ENCODE measurements at places on chromosomes 13 and 19.

- DNase-seq = peak; percentile 58
These were observed 639 bp downstream of the LENG1 start for GRCh38 chr19:54158812-54159351.

DNA sequence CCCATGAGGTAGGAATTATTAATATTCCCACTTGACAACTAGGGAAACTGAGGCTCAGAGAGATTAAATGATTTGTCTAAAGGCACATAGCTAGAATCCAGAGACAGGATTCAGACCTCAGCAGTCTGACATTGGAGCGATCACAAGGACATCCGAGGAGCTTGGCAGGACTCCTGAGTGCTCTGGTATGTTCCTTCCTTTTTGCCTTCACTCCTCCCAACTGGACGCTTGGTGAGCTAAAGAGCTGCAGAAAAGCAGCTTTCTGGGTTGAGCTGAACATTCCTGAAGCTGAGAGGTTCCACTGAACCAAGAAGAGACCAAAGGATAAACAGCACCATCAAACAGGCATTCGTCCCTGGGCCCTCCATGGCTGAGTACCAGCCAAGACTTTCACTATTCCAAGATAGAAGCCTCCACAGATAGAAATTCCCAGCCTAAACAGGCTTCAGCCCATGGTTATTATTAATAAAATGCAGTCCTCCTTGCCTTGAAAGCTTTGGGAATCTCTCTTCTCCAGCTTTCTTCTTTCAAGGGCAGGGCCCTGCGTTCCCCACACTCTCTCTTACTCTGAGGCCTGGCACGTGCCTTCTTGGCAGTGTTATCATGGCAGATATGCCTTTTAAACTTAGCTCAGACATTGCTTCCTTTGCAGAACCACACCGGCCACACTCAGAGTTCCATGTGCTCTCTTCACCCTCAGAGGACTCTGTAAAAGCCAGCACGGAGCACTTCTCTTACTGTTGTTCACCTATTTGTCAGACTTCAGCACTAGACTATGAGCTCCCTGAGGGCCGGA is 97.1 kb downstream of the CYSLTR2 start:
- DNase-seq = no peak

DNA sequence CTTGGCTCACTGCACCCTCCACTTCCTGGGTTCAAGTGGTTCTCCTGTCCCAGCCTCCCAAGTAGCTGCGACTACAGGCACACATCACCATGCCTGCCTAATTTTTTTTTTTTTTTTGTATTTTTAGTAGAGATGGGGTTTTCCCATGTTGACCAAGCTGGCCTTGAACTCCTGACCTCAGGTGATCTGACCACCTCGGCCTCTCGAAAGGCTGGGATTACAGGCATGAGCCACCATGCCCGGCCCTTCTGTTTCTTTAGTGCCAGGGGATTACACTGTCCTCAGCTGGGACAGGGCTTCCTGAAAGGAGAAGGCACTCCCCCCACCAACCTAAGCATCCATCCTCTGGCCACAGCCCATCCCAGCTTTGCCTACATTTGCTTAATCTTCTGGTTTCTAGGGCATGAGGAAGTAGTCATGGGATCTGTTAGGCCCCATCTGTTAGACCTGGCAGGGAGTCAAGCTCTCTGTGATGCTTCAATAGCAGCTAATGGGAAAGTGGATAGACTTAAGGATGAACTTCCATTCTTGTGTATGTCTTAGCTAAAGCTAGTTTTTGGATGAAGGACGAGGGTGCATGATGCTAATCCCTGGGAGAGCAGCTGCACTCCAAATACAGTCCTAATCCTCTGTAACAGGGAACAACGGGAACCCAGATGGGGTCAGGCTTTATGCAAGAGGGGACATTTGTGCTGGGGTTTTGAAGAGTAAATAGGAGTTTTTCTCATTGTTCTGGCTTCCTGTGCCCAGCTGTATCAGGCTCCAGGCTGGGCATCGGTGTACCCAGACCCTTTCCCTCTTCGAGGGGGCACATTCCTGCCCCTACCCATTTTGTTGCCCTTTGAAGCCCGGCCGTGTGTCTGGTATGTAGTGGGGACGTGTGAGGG is 2.6 kb downstream of the VAV1 start:
- peak; percentile 64 for DNase-seq

DNA sequence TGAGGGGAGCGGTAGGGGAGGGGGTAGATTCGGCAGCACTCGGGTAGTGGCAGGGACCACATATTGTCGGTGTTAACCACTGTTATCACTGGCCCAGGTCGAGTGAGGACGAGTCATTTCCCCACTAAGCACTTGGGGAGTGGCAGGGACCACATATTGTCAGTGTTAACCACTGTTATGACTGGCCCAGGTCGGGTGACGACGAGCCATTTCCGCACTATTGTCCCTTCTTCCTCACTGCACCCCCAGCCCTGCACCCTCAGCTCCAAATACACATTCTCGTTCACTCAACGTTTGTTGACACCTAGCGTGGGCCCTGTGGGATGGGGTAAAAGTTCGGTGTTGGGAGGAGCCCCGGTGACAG is 467 bp upstream of the CLN5 start:
- DNase-seq = no peak

- DNase-seq = no peak
These were observed 391.6 kb downstream of the PCDH20 start for GRCh38 chr13:61024046-61024445.

DNA sequence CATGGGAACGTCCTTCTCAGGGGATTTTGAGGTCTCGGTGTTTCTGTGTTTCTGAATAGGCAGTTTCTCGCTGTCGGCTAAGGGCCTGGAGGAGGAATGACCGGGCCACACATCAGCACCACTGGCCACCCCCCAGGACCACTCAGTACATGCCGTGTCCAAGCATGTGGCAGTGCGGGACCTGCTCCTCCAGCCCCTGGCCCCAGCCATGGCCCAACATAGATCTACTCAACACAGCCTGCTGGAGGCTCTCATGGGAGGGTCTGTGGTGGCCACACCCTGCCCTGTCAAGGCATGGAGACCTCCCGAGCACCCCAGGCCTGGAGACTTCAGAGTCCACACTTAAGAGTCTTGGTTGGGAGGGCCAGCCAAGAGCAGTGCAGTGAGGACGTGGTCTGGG is 17.5 kb downstream of the IZUMO4 start:
- no peak for DNase-seq

DNA sequence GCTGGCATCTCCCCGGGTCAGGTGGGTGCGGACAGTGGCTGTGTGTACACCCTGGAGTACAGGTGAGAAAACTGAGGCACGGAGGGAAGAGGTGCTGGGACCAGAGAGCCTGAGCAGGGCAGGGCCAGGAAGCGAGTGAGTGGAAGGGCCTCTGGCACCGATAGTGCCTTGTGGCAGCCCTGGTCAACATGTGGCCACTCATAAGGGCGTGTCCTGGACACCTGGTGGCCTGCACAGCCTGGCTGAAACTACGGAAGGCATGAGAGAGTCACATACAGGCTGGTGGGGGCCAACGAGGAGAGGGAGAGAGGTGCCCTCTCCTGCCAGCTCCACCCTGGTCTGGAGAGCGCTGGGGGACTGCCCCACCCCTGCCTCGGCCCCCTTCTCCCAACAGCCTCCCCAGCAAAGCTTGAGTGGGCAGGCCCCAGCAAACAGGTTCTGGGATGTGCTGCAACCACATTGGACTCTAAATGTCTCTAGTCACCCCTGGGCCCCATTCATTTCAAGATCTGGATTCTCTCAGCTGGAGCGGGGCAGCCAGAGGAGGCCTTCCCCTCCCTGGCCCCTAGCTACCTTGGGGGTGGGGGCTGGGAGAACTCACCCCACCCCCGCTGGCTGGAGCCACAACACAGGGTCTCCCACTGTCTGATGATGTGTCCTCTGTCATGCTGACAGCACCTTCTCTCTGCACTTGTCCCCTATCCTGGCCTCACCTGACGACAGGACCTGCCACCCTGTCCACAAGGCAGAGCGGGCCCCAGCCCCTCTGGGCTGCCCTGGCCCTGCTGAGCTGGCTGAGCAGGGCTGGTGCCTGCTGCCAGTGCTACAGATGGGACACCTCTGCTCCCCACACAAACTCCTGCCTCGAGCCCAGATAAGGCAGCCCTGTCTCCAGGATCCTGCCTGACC is 5.8 kb downstream of the CBARP start:
- no peak for DNase-seq

DNA sequence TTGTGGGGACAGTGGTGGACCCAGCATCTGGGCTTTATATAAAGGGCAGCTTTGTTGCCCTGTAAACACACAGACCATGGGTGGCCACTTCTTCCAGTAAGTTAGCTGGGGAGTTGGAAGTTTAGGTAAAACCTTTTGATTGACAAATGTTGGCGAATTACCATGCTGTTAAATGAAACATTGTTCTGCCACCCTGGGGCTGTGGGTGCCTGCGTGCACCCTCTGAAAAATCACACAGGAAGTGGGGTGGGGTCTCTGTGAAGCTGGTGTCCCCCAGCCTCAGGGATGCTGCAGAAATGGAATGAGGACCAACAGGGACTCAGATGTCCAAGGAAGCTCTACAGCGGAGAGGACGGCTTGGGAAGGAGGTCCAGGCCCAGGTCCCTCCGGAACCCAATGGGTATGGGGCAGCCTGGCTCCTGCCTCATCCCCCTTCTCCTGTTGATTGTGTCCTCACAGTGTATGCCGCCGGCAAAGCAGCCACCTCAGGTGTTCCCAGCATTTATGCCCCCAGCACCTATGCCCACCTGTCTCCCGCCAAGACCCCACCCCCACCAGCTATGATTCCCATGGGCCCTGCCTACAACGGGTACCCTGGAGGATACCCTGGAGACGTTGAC is 2.8 kb upstream of the USF2 start:
- no peak for DNase-seq

GRCh38 chr13:59633290-59633689 is 530.4 kb downstream of the DIAPH3 start:
- no peak for DNase-seq

DNA sequence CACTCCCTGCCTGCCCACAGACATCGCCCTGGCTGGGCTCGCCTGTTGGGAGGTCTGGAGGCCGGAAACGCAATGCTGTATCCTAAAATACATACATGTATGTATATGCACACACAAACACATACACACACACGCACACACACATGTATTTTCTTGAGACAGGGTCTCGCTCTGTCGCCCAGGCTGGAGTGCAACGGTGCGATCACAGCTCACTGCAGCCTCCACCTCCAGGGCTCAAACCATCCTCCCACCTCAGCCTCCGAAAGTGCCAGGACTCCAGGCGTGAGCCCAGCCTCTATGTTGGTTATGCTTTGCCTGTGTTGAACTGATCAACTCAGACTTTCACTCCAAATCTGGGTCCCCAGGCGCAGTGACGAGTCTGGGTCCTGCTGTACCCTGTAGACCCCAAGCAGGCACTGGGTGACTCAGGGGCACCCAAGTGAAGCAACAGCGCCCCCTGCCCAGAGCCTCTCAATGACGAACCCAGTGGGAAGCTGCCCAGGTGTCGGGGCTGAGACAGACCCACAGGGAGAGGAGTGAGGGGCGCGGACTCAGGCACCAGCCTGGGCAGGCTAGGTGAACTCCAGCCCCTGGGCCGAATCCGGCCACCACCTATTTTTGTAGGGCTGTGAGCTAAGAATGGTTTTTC is 27.4 kb upstream of the CACTIN start:
- DNase-seq = peak; percentile 40

GRCh38 chr13:34842466-34842865 is 99.6 kb upstream of the NBEA start:
- peak; percentile 11 for DNase-seq

GRCh38 chr13:68026077-68026476 is 795.9 kb upstream of the PCDH9 start:
- DNase-seq = no peak

GRCh38 chr13:25688536-25688935 is 316.8 kb downstream of the ATP8A2 start:
- peak; percentile 81 for DNase-seq

DNA sequence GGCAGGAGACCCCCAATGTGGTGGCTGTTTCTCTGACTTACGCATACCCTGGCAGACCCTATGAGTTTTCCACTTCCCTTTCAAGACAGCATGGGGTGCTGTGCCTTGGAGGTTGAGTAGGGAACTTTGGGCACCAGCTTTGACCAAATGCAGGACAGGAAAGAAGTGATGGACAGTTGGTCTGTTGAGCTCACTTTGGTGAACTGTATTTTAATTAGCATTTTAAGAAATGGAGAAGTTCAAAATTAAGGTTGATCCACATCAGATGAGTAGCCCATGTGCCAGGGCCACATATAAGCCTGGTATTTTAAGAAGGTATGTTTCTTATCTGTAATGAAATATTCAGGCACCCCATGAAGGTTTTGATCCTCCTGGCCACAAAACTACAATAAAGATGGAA is 46.1 kb upstream of the RAP2A start:
- no peak for DNase-seq

- DNase-seq = peak; percentile 74
These were observed 19.9 kb downstream of the ZSWIM9 start for GRCh38 chr19:48190288-48190884.

- no peak for DNase-seq
These were observed 258.2 kb upstream of the IRS2 start for GRCh38 chr13:110044551-110045111.

DNA sequence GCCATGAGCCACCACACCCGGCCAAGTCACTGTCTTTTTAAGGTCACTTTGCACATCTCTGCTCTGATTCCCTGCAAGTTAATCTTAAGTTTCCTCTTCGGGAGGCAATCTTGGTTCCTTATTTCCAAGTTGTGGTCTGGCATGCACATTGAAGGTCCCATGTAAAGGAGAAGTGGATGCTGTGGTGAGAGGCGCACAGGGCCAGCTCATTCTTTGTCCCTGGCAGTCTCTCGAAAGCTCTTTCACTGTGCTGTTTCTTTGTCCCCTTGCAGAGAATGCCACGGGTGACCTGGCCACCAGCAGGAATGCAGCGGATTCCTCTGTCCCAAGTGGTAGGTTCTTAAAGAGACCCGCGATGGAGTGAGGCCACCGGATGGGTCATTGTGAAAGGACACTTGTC is 16.4 kb upstream of the C19orf33 start:
- DNase-seq = no peak

Data from NCI-H82 (cell line).